Thyroid gland (tissue), 4 donors: ENCODE measurements at places on chromosomes 16 and 17. TPM values are rescaled to one million over a fixed set of nuclear protein-coding genes. Genes with fewer than 3 reads are reported as not detected.

The LITAFD gene
- not detected for total RNA-seq

The UTS2R gene
- 0.22 TPM for total RNA-seq

The METTL26 gene
- 96.1 TPM for total RNA-seq

The OR1E2 gene
- not detected for total RNA-seq

The PHB1 gene
- 129 TPM for total RNA-seq

The BCL6B gene
- 10.5 TPM for total RNA-seq

The ANKFN1 gene
- not detected for total RNA-seq

The SRCIN1 gene
- total RNA-seq = 0.54 TPM

The GSDMA gene
- not detected for total RNA-seq

The CA5A gene
- total RNA-seq = not detected

The SDR42E1 gene
- total RNA-seq = 8.4 TPM

The TBC1D3G gene
- total RNA-seq = 1.2 TPM

The ADGRG3 gene
- 14.2 TPM for total RNA-seq

The DOC2B gene
- 6.7 TPM for total RNA-seq

The ST6GALNAC2 gene
- 51.1 TPM for total RNA-seq

The SLC38A7 gene
- total RNA-seq = 31.0 TPM

The GPR139 gene
- not detected for total RNA-seq

The TNS4 gene
- 9.8 TPM for total RNA-seq

The KRT12 gene
- not detected for total RNA-seq

The MT4 gene
- total RNA-seq = not detected

The EPN3 gene
- 0.63 TPM for total RNA-seq

The SP6 gene
- 0.56 TPM for total RNA-seq

The CHST4 gene
- total RNA-seq = not detected

The ANKS3 gene
- total RNA-seq = 24.6 TPM

The NLGN2 gene
- total RNA-seq = 5.0 TPM

The CCNF gene
- 2.1 TPM for total RNA-seq

The SCGB1C2 gene
- total RNA-seq = not detected

The ZNF750 gene
- total RNA-seq = 3.0 TPM
